ENCODE measurements at places on chromosomes 5 and 9.

GRCh38 chr5:172407822-172408221 lies 46.5 kb downstream of the SH3PXD2B start:
- no peak for DNase-seq

DNA sequence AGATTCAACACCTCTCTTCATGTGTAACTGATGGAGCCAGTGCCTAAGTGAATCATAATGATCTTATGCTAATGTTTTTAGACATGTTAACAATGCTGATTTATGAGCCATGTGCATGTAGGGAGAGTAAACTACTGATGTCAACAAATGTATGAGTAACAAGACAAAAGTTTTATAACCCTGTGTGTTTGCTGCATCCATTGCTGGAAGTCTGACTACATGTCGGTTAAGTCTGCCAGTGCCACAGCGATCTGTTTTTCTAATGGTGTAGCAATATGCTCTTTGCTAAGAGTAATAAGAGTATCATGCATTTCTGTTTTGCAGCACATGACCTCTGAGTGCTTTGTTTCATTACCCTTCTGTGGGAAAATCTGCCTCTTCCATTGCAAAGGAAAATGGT lies 26.4 kb upstream of the TMOD1 start:
- no peak for DNase-seq

DNA sequence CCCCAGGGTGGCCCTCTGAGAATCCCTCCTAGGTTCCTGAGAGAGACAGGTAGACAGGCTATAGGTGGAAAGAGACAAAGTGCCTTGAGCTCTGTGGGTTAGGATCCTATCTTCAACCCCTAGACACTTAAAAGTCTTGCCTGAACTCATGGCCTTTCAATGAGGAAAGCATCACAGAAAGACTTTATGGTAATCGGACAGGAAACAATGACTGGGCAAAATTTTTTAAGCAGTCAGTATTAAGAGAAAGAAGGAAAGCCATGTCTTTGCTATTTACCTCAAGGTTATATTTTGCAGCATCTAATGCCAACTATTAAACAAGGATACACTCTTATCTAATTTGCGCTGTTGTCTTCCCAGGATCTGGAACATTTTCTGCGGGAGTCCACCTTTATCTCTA lies 93.2 kb downstream of the PCSK1 start:
- DNase-seq, result no peak

DNA sequence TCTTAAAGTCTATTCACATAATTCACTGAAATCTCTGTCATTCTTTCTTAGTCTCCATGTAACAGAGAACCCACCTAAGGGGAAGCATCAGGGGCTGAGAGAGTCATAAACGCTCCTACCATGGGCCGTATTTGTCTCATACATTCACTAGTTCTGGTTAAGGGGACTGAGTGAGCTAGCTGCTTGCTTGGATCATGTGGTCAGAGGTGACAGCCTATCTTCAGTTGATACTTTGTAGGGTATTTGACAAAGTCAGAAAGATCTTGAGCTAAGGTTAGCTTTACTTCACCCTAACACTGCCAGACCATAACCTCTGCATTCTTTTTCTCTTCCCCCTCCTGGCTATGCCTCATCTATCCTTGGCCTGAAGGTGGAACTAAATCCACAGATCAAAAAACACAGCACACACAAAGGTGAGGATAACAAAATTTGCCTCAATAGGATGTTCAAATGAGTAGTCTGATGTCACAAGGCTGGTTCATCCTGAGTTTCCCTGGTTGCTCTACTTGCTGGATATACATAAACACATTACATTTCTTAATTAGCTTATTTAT lies 66.5 kb downstream of the MARCHF3 start:
- DNase-seq, result no peak

DNA sequence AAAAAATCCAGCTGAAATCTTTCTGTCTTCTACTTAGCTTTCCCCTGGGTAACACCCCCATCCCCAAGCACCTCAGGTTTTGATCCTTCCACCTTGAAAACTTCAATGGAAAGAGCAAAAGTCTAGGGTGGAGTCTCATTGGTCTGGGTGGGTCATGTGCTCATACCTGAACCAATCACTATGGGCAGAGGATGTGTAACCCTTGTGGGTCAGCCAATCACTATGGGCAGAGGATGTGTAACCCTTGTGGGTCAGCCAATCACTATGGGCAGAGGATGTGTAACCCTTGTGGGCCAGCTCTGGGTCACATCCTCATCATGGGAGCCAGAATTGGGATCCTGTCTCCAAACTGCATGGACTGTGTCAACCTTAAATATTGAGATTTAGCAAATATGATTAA lies 18.5 kb downstream of the NAIF1 start:
- DNase-seq, result no peak

GRCh38 chr9:127875306-127875966 lies 2.0 kb downstream of the AK1 start:
- no peak for DNase-seq

GRCh38 chr5:145619806-145620310 lies 215.3 kb downstream of the PRELID2 start:
- DNase-seq, result no peak

GRCh38 chr5:50441493-50441955 lies 436 bp upstream of the EMB start:
- no peak for DNase-seq

DNA sequence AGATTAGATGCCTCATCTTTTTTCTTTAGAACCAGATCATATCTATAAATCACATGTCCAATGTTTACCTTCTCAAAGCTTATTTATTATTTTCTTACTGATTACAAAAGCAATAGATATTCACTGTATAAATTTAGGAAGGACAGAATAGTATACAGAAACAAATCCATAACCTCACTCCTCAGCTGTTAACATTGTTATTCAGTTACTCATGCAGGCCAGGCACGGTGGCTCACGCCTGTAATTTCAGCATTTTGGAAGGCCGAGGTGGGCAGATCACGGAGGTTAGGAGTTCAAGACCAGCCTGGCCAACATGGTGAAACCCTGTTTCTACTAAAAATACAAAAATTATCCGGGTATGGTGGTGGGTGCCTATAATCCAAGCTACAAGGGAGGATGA lies 15.3 kb downstream of the STOM start:
- no peak for DNase-seq

GRCh38 chr5:166834246-166834645 lies 1457.2 kb upstream of the WWC1 start:
- DNase-seq, result no peak

- DNase-seq, result no peak
Measured at GRCh38 chr5:34717426-34718327, 61.5 kb downstream of the RAI14 start.

DNA sequence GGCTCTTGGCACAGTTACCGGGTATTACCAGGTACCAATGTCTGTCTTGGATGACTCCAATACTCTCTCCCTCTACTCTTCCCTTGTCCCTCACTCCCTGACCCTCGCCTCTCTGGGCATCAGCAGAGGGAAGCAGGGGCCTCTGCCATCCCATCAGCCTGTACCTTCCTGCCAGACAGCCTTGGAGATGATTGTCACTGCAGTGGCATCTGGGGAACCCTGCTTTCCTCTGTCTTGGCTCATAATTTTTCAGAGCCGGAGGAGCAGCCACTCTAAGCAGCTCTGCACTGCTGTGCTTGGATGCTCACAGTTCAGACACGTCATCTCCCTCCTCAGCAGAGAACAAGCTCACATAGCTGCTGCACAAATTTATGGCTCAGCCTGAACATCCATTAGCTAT lies 274.1 kb downstream of the SMARCA2 start:
- DNase-seq, result no peak

- no peak for DNase-seq
Measured at GRCh38 chr9:130327070-130327780, 61.7 kb downstream of the HMCN2 start.

GRCh38 chr9:91811024-91811909 lies 138.8 kb downstream of the ROR2 start:
- DNase-seq, result no peak

DNA sequence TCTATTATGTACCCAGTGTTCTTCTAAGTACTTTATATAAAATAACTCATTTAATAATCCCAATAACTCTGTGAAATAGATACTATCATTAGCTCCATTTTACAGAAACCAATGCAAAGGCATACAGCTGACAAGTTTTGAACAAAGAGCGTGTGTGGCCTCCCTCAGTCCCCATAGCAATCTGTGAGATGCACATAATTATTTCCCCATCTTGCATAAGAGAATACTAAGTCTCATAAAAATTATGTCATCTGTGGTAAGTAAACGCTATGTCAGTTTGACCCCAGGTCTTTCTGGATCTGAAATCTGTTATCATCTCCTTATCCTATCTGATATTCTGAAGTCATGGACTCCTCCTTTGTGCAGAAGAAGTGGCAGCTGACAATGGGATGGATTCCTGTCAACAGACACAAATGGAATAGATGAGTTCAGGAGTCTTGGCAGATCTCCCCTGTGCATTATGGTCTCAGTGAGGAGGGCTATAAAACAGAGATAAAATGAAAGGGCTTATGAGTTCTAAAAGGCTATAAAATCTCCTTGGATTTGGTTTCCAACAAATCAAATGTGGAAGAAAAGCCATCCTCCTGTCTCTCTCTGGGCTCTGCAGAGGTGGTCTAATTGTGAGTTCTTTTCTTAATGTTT lies 162.5 kb upstream of the TLE4 start:
- DNase-seq, result no peak

DNA sequence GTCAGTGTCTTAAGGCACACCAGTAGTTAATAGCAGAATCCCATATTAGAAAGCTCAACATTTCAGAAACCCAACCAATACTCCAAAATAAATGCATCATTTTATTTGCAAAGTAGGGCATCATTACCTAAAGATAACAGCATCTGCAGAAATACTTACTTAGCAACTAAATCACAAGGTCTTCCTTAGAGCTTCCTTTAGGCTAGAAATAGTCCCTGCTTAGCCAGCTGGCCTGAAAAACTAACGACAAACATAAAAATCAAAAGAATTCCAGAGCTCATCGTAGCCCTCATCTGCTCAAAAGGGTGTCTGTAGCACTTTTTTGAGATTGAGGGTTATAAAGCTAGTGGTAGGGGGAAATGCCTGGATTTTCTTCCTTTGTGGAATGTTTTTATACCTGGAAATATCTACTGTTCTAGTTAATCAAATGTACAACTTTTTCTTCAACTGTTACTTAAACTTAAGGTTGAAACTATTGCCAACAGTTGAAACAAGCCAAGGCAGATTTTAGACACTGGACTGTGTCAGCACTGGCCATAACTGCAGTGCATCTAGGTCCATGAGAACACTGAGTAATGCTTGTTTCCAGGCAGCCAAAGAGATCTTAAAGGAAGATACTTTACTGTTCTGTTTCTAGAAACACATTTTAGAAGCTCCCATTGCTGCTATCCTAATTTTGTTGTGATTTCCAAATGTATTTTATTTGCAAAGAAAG lies 129.4 kb upstream of the RASA1 start:
- DNase-seq, result no peak

DNA sequence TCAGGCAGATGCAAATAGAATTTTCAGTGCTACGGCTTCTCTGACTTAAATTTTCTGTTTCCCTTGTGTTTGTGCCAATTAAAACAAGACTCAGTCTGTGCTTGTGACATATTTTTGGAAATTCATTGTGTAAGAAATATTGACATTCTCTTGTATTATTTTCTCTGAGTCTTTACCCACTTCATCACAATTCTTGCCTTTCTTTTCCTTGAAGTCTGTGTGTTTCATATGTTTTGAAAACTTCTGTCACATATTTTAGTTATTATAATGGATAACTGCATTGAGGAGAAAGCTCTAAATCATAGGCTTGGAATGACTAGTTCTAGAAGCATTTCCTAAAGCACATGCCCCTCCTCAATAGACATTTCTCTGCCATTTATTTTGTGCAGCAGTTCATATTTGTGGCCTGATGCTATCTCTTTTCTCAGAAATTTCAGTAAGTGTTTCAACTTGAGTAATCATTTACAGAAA lies 206.6 kb downstream of the PALM2AKAP2 start:
- DNase-seq, result no peak

GRCh38 chr9:129464972-129465833 lies 155.7 kb downstream of the C9orf50 start:
- no peak for DNase-seq

DNA sequence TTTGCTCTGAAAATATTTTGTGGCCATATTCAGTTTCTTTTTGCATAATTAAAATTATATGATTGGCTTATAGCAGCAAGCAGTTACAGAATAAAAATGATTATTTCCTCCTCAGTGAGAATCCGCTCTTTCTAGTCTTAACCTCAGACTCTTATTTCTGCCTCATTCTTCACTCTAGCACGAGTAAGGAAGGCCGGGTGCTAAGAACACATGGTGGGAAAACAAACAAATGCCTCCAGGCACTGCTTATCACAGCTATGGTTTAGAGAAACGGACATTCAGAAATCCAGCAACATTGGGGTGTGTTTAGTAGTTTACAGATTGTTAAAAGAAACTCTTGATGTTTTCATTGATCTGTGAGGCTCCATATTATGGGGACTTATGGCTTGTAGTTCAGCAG lies 168.7 kb downstream of the KDM4C start:
- DNase-seq, result no peak

DNA sequence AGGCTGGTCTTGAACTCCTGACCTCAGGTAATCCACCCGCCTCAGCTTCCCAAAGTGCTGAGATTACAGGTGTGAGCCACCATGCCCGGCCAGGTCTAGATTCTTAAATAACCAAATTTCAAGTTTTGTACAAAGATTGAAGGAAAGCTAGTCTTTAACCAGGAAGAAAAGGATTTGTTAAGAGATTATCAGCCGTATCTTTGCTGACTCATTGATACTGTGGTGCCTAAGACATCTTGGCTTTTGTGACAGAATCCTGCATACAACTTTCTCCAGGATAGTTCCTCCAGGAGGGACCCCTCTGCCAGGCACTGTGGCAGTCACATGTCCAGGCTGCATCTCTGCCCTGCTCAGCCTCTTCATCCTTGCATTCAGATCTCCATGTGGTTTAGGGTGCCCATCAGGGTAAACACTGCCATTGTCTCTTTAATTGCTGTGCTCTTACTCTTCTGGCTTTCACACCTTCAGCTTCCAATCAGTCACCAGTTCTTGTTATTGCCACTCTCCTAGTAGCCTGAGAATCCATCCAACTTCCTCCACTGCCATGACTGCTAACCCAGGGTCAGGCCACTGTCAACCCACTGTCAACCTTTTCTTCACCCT lies 10.0 kb downstream of the MAP3K1 start:
- DNase-seq, result no peak

DNA sequence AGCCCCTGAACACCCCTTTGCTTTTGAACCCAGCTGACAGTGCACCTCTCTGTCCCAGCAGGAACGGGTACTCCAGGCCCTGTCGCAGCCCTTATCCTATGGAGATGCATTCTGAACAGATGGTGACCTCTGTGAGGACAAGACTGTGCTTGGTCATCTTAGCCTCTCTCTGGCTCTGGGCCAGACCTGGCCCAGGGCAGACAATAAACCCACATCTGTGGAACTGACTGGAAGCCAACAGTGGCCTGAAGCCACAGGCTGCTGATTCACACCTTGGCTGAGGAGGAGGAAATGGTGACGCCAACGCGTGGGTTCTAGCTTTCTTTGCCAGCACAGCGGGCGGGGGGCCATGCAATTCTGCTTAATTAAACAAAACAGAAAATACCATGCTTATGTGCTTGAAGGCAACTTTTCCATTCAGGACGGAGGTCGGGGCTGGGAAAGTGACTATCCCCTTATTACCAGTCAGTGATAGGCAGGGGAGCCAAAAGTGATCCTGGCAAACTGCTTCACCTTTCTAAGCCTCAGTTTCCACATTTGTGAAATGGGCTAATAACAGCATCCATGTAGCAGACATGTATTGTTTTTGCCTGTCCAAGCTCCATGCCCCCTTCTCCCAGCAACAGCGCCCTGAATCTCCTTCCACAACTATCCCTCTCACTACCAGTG lies 10.8 kb downstream of the SH3PXD2B start:
- no peak for DNase-seq

GRCh38 chr5:62354028-62354874 lies 48.2 kb downstream of the KIF2A start:
- DNase-seq, result no peak

GRCh38 chr5:148376198-148376597 lies 7.6 kb upstream of the FBXO38 start:
- DNase-seq, result no peak
